NCI-H2029 treated with DMSO at 0.1 percent for 48 hours (cell line): ENCODE measurements at places on chromosomes 11 and 22.

DNA sequence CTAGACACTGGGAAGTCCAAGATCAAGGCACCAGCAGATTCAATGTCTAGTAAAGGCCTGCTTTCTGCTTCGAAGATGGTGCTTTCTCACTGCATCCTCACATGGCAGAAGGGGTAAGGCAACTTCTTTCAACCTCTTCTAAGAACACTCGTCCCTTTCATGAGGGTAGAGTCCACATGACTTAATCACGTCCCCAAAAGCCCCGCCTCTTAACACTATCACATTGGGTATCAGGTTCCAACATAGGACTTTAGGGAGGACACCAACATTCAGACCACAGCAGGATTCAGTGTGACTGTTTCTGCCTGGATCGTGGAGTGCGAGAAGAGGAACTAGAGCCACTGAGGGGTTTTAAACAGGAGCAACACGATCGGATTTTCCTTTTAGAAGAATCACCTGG lies 3.7 kb upstream of the TIRAP start:
- DNase-seq, result no peak

DNA sequence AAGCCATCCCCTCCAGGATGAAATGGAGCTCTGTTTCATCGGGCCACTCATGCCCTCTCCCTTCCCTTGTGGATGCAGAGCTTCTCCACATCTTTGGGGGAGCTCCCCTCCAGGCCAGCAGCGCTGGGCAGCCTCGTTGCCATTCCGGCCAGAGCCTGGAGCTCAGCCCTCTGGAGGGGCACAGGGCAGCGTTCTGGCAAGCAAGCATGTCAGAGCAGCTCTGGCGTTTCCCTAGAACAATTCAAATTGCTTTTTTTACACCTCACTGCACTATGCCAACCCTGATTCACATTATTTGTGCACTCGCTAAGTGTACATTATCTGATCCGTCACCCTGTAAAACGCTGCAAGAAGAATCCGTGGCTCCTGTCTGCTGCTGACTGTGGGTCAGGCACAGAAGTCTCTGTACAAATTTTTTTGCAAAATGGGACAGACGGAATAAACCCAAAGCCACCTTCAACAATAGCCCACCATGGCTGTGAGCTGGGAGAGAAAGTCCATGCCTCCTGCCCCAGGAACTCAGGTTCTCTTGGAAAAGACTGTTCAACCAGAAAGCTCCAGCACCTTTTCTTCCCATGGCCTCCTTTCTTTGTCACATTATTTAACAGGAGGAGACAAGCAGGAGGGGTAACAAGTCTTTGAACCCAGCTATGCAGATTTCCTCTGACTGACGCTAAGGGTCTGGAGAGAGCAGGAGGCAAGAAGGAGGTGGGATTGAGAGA lies 139.5 kb upstream of the CADM1 start:
- no peak for DNase-seq

DNA sequence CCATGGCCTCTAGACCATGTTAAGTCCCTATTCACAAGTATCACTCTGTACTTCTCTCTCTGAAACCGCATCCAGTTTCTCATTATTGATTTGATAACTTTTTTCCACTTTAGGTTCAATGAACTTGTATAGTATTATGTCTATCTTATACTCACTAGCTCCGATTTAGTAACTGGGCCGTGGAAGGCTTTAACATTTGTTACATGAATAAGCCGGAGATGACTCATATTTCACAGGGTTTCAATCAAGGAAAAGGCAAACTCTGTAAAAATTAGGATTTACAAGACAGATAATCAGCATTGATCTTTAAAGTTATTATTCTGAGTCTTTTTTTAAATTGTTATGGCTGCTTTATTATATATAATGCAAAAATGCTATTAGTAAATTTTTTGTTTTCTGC lies 662.2 kb upstream of the CNTN5 start:
- DNase-seq, result no peak

DNA sequence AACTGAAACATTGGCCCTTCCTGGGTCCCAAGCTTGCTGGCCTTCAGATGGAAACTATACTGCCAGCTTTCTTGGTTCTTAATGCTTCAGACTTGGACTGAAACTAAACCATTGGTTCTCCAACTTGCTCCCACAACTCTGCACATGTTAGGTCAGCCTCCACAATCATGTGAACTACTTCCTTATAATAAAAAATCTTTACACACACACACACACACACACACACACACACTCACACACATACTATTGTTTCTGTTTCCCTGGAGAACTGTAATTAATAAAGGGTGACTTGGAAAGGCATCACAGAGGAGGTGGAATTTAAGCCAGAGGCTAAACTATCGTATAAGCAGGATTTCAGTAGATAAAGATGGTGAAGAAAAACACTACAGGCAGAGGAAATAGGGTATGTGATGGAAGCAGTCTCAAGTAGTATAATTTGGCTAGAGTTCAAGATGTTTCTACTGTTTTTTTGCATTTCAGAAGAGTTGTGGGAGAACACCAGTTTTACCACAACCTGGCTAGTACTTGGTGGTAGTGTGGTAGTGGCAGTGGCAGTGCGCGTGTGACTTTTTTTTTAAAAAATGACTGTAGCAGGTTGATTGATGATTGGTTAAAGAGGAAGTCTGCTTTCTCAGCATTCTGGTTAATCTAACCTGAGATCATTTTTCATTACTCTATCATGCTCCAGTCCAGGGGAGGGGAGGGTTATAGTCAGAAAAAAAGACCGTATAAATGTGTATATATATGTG lies 70.1 kb downstream of the PDE3B start:
- peak; percentile 7 for DNase-seq

DNA sequence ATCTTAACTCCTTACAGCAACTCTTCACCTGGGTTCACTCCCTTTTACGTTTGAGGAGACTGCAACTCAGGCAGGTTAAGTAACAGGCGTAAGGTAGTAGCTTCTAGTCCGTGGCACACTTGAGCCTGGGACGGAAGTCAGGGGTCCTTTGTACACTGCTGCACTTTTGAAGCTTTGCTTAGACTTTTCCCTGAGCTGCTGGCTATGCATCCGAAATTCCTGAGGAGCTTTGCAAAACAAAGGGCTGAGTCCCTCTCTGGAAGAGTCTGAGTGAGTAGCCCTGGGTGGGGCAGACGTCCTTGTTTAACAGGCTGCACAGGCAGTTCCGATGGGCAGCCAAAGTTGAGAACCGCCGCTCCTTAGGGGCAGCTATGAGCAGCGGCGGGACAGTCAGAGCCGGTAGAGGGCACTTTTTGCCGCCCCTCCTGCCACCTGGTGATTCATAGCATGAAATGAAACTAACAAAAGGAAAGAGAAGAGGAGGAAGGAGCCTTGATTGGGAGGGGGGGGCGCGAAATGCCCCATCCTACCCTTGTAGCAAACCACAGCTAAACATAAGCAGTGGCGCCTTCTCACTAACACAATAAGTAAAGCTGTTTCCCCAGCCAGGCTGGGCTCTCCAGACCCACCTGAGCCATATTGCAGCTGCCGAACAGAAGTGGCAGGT lies 1.4 kb downstream of the TMEM109 start:
- DNase-seq, result no peak

DNA sequence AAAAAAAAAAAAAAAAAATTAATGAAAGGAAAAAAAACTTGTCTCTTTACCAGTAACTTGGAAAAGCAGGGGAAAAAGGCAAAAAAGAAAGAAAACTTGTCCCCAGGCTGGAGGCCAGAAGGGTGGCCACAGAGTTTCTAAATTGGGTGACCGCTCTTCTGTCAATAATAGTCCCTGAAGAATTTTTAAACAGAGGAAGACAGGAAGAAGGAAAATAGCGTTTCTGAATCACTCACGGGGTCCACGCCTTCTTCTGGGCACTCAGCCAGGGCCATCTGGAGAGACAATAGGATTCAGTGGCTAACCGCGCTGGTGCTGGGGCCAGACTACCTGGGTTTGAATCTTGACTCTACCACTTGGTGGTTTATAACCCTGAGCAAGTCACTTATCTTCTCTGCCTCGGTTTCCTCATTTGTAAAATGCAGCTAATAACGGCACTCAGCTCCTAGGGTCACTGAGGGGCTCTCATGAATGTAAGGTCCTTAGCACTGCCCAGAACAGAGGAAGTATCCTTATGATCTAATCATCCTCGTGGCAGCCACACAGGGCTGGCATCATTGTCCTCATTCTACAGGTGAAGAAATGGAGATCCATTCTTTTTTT lies 7.0 kb downstream of the C11orf86 start:
- peak; percentile 93 for DNase-seq

DNA sequence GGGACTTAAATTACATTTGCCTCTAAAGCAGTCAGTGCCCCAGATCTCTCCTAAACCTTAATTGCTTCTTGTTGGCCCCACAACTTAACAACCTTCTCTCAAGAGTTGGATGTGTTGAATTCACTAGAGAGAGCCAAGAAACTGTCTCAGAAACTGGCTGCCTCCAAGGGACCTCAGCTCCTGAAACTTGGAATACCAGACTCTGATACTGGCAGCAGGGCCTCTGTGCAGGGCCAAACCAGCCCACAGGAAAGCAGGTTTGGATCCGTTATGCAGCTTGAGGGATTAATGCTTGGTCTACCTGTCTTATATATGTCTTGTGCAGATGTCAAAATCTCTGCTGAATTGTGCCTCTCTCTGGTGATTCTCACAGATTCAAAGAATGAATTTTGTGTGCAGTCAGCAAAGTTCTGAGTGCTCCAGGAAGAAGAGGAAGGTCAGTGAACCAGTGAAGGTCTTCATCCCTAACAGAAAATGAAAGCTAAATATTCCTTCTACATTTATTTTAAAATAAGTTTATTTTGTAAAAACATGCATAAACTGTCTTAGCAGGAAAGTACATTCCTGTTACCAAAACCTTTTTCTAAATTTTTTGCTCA lies 70.8 kb downstream of the LIF start:
- no peak for DNase-seq

DNA sequence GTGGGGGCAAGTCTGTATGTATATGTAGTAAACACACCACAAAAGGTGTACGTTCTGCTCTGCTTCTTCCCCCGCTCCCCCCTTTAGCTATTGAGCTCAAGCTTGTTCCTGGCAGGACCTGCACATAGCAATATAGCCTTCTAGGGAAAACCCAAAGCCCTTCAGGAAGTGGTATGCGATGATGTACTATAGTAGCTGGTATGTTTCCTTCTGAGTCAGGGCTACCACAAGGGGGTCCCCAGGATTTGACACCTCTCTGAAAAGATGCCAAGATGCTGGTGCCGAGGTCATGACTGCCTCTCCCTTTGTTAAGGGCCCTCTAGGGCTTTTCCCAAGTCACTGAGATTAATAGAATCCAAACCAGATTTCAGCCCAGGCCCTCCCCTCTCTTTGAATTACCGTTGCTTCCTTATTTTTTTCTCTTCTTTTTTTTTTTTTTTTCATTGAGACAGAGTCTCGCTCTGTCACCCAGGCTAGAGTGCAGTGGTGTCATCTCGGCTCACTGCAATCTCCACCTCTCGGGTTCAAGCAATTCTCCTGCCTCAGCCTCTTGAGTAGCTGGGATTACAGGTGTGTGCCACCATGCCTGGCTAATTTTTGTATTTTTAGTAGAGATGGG lies 268.4 kb downstream of the ETS1 start:
- DNase-seq, result no peak

GRCh38 chr22:35397095-35397904 lies 2.6 kb upstream of the MCM5 start:
- DNase-seq, result no peak
